ENCODE measurements at places on chromosomes 3 and 15.

GRCh38 chr3:49653621-49654020, 20.5 kb upstream of the APEH start:
- DNase-seq: no peak

DNA sequence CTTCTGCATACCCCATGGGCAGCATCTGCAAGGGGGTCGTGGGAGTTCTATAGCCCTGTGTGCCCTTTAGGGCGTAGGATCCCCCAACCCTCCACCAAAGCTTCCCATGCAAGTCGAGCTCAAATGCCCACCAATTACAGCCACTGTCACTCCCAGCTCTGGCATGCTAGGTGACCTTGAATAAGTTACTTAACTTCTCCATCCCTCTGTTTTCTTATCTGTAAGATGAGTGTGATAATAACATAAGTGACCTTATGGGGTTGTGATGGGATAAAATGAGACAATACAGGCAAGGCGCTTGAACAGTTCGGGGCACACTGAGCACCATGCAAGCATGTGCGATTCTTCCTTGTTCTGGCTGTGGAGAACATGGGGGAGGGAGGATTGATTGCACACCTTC, 74.8 kb upstream of the POMGNT2 start:
- DNase-seq: no peak

- DNase-seq: no peak
Observed at GRCh38 chr3:126828306-126828705, 124.3 kb downstream of the CHCHD6 start.

GRCh38 chr3:66270701-66271100, 49.9 kb downstream of the SLC25A26 start:
- DNase-seq: no peak

DNA sequence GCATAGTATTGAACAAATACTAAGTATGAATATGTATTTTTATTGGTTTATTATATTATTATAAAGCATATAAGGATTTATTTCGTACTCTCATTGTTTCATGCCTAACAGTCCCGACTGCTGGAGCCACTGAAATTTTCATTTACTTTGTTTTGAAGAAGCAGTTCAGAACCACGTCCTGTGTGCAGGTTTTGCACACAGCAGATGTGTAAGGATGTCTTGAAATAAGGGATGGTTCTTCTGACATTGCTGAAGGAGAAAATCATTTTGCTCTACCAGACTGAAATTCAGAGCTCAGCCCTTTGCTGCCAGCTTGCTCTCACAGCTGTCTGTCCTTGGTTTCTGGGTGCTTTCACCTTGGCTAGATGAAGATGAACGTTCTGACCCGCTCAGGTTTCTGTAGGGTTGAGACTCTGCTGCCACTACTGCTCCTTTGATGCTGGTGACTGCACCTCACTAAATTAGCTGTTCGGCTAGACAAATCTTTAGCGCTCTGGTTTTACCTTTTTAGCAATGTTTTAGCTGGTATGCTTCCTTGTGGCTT, 54.2 kb downstream of the UBE2E1 start:
- DNase-seq: no peak

- DNase-seq: no peak
Observed at GRCh38 chr3:37779289-37780152, 82.2 kb upstream of the CTDSPL start.

DNA sequence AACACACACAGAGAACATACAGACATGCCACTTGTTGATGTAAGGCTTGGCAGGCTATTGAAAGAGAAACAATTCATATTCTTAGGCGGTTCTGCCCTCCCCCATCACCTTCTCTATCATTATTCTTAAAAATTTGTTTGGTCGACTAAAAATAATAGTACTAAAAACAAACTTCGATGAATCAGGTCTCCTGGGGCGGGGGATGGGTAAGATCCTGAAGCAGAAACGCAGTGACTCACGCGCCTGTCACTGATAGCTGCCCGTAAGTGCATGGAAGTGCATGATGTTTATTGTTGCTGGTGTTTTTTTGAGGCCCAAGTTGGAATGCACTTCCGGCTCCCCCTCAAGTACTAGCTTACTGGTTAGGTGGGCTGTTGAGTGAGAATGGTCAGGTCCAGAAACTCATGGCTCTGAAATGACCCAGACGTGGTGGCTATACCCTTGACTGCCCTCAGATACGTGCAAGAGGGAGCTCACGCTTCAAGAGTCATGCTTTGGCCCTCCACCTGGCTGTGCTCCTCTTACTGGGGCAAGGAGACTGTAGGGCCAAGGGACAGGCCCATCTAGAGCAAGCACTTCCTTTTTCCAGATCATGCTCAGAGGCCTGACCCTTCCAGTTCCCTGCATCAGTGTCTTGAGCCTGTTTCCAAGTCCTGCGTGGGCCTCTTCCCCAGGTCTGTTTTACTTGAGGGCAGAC, 10.9 kb downstream of the SMAD3 start:
- DNase-seq: no peak

- no peak for DNase-seq
Observed at GRCh38 chr15:56428821-56429458, 36.0 kb downstream of the MNS1 start.

- DNase-seq: no peak
Observed at GRCh38 chr15:100623301-100623700, 20.9 kb downstream of the ASB7 start.

GRCh38 chr15:100111125-100112060, 230.4 kb downstream of the ADAMTS17 start:
- DNase-seq: no peak

DNA sequence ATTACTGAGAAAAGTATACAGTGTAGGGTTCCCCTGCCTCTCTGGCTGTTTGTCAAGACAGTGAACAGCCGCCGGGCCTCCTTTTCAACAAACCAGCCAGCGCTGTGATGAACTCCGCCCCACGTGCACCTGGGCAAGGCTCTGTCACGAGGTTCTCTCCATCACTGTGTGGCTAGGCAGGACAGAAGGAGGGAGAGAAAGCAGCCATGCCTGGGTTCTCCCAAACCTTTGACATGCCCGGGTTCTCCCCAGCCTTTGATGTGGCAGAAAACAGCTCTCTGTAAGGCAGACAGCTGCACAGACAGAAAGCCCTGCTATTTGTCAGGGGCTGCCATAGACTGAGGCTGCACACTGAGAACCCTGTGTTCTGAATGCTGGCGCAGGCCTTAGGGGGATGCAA, 101.4 kb upstream of the TRPM1 start:
- no peak for DNase-seq

GRCh38 chr15:64836023-64836536, 5.6 kb upstream of the PLEKHO2 start:
- no peak for DNase-seq

- DNase-seq: no peak
Observed at GRCh38 chr3:194874206-194874605, 188.5 kb downstream of the FAM43A start.

- no peak for DNase-seq
Observed at GRCh38 chr3:10352146-10352911, 31.4 kb upstream of the SEC13 start.

- DNase-seq: no peak
Observed at GRCh38 chr3:70744536-70744935, 432.1 kb upstream of the MDFIC2 start.

DNA sequence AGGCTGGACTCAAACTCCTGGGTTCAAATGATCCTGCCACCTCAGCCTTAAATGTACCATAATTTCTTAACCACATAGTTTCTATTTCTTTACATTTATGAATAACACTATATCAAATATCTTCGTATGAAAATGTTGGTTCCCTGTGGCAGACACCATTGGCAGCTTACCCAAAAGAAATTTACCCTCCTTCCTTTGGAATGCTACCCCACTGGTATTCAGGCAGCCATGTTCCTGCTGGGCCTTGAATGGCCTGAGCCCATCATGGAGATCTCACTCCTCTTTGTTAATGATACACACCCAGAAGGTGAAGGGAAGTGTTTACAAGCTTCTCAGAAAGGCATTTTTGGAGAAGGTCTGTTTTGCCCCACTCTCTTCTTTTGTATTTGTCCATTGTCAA, 94.3 kb upstream of the RNF7 start:
- no peak for DNase-seq

DNA sequence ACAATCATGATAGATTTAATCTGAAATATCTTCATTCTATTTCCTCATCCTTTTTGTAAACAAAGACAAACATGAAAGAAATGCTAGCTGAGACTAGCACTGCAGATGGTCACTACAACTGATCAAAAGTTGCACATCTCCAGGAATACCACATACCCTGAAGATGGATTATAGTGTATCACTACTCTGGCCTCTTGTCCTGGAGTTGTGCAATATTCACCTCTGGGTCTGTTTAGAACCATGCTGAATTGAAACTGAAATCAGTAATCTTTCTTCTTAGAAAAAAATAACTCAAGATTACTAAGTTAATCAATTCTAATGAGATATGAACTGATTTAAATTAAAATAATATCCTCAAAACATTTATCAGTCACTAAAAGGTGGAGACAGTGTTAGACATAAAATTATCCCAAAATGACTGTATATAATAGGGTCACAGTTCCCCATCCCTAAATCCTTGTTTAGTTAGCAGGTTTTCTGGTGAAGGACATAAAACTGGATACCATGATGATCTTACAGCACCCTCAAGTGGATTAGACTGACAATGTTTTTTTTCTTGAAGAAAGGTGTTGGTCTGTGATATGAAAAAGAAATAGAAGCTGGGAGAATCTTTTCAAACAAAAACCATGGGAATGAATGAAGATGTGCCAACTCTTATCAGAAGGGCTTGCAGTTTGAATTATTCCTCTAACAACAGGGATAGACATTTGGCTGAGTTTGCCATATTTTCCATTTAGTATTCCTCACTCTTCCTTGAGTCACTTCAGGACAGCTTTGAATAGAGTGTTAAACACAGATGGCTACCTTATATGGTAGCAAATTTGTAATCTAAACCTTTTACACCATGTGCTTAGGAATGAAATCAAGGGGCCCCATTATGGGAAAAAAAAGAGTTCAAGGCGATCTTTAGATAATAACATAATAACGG, 7.1 kb upstream of the TTC14 start:
- no peak for DNase-seq

- DNase-seq: no peak
Observed at GRCh38 chr3:64571982-64572381, 115.8 kb downstream of the ADAMTS9 start.

Measured in WTC11 (cell line).